ENCODE measurements at places on chromosomes 12 and 14.

- no peak for DNase-seq
Observed at GRCh38 chr12:104683831-104684503, 227.2 kb downstream of the CHST11 start.

- DNase-seq, result no peak
Observed at GRCh38 chr14:77613201-77613600, 3.2 kb downstream of the SPTLC2 start.

DNA sequence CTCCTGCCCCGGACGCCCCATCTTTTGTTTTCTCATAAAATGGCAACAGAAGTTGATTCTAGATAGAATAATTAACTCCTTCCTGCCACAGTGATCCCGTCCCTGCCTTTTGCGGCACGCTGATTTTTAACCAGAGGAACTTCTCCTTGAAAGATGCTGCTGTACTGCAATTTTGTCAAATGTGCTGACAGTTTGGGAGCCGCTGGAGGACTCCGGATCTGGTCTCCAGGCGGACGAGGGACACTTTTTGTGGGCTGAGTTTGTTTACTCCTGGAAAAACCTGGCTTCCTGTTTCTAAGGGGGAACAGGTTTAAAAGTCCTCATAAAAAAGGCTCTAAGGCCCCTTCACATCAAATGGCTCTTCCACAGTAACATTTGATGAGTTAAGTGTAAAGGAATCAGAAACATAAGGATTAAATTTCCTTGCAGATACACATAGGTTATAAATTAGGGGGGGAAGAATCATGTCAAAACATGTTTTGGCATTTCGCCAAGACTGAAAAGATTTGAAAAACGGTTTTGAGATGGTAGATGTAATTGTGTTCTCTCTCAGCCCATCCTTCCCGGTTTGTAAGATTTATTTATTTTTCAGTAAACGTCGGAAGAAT is 15.5 kb downstream of the FZD10 start:
- DNase-seq, result no peak

DNA sequence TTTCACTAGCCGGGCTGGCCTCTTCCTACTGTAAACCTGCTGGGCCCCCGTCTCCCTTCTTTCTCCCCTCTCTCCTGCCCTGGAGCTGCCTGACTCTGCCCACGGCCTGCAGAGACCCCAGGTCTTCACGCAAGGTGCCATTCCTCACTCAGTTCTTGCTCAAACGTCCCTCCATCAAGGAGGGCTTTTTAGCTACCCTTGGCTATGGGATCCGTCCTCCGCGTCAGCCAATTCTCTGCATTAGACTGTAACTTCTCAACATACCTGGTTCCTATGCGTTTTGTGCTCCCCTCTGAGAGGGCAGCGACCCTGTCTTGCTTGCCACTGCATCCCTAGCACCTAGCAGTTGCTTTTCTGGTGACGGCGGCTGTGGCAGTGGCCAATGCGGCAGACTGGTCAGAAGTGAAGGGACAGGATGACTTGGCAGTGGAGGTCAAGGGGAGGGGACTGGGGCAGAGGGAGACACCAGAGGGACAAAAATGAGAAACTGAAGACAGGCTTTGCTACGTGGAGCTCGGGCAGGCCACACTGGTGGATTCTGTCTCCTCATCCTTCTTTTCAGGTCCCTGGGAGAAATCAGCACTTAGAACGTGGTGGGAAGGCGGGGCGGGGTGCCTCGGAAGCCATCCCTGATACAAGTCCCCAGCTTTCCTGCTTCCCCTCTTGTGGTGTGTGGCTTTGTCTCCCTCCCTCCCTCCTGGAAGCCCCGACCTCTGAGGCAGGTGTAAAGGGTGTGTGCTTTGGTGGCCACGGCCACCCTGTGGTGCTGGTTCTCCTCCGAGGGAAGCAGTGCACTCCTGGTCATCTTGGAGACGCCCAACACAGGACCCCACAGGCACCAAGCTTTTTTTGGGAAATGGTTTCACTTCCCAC is 1.8 kb downstream of the B3GNT4 start:
- no peak for DNase-seq

DNA sequence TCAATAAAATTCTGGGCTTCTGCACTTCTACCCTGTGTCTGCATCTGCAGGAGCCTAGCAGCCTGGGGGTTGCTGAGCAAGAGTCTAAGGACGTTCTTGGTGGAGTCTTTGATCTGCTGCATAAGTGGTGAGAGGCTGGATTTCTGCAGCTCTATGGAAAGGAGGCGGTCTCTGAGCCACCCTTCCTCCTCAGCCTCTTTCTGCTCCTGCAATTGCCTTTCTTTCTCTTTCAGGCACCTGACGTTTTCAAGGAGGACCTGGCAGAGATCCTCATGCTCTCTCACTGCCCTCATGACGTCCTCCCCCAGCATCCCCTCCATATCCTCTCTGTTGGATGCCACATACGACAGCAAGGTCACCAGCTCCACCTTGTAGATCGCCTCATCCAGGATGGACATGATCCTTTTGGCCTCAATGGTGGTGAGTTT is 13.6 kb upstream of the TPCN1 start:
- DNase-seq, result no peak

GRCh38 chr12:31009976-31010375 is 63.7 kb upstream of the DDX11 start:
- no peak for DNase-seq

GRCh38 chr14:93110856-93111419 is 4.8 kb downstream of the ITPK1 start:
- DNase-seq, result no peak

GRCh38 chr14:59331217-59331616 is 134.0 kb downstream of the GPR135 start:
- no peak for DNase-seq

GRCh38 chr12:14886271-14886670 is 617 bp upstream of the MGP start:
- DNase-seq, result no peak

All from stimulated activated CD4-positive, alpha-beta T cell treated with anti-CD3 and anti-CD28 coated beads, Interleukin-12 subunit alpha, Interleukin-12 subunit beta, amount 100 ng/mL, for 48 hours (primary cell).